ENCODE measurements at places on chromosomes 2 and 18.

GRCh38 chr2:216578325-216578724, 54.9 kb upstream of the IGFBP2 start:
- DNase-seq = no peak

- no peak for DNase-seq
Observed at GRCh38 chr2:187478719-187479118, 30.7 kb upstream of the CALCRL start.

DNA sequence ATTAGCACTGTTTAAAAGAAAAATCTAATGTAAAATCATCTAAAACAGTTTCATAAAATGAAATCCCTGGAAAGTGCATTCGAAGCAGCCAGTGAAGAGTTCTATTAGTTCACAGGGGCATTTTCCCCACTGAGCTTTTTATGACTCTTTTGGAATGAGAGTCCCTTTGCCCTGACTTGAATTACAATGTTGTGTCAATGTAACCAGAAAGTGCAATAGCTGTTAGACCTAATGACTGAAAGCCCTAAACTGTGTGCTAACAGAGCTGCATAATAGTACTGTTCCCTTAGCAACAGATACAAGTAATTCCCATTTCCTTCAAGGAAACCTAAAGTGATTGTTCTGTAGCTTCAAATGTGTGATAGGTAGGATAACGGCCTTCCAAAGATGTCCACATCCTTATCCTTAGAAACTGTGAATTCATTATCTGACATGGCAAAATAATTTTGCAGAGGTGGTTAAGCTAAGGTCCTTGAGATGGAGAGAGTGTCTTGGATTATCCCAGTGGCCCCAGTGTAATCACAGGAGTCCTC, 134.4 kb downstream of the L3MBTL4 start:
- no peak for DNase-seq

GRCh38 chr18:78739115-78739514, 240.5 kb upstream of the SALL3 start:
- DNase-seq = no peak

DNA sequence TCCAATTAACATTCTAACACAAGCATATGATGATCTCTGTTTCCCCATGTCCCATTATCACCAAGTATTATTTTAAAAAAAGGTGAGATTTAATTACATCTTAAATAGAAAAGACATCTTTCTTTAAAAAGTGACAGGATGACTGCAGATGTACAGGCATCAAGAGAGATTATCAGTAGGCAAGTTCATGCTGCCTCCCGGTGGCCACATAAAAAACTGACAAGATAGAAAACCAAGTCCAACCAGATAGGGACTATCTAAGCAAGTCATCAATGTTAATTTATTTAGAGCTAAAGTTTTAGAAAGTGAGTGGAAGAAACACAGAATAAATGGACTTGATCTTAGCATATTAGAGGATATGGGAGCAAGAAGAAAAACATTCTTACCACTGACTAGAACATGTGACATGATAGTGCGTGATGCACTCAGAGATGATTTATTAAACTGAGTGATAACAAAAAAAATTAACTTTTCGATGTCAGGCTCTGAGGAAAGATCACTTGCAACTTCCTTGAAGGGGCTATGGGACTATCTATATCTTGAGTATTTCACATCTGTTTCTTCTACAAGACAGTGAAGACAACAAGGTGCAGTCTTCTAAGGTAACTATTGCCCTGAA, 5.4 kb upstream of the TDRD15 start:
- DNase-seq = no peak

DNA sequence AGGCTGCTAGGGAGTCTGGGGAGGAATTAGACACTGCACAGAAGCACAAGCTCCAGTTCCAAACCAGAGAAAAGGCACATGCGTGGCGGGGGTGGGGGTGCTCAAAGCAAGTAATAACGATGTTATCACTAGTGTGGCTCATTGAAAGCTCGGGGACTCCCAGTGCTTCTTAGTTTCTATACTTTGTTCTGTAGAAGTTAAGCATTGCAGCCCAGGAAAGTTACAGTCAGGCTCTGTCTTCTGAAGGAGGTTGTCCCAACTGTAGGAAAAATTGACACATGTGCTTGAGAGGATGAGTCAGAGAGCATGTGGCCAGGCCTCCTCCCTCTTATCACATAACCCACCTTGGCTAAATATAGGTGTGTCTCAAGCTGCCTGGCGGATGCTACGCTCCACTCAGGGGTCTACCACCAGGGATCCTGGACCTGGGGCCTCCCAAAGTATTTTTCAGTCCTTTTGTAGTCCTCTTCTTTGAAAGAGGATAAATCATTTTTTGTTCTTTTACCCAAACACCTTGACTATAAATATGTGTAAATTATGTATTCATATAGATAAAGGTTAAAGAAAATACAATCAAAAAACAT, 3.8 kb downstream of the GALNT5 start:
- no peak for DNase-seq

DNA sequence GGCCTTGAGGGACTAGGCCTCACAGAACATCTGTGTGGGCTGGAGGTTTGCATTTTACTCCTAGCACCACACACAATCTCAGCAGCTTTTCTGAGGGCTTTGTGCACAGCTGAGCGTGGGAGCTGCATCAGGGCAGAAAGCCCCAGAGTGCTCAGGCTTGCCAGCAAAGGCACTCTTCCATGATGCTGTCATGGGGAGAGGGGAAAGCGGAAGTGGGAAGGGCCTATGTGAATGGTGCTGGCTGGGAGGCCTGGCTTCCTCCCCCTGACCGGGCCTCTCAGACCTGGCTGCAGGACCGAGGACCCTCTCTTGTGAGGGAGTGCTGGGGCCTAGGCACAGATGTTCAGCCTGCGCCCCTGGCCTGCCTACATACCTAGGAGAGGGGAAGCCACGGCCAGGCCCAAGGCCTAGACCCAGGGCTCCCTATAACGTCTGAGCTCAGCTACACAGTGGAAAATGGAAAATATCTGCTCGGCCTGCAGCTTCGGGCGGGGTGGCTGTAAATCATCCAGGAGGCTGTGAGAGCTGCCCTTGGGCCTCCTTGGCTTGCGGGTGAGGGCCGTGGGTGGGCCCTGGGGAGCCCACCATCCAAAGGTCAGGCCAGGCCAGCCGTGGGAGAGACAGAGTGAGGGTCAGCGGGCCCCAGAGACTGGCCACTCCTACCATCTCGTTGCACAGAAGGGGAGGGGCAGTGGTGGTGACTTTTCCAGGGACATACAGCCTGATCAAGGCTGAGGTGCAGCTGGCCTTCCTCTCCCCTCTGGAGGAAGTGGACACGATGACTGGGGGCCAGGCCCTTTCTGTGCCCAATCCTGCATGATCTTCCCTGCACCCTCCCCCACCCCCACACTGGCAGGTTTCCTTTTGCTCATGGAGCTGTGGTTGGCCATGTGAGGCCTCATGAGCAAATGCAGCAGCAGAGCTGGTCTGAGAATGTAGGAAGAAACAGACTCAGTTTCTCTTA, 22.8 kb downstream of the GLI2 start:
- DNase-seq = peak; percentile 86

Measured in posterior vena cava (tissue), 2 donors.